Effector memory CD4-positive, alpha-beta T cell (primary cell): ENCODE measurements at places on chromosomes 5 and 9.

GRCh38 chr5:151234476-151235238, 10.8 kb upstream of the CCDC69 start:
- no peak overlapping the region for H3K27ac ChIP-seq
- no peak for DNase-seq
- no peaks in the 10 kb centered on the region for H3K36me3 ChIP-seq
- no peaks in the 10 kb centered on the region for H3K27me3 ChIP-seq
- H3K4me1 ChIP-seq: peaks cover 12% of the 10 kb centered on the region

DNA sequence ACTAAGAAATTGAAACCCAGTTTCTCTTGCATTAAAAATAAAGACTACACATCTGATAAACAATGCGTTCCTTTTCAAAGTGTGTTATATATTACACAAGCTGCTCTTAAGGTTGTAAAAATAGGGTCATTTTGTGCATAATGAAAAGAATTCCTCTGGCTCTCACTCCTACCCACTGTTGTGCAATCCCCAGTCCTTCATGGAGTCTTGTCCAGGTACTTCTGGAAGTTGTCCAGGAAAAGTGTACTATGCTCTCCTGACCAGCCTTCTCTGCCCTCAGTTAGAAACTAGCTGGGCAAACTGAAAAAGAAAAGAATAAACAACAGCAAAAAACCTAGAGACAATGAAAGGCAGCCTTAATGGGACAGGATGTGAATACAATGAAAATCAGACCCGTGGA, 345.5 kb upstream of the PAPPA start:
- H3K4me3 ChIP-seq: no peak overlapping the region
- no peaks in the 10 kb centered on the region for H3K27me3 ChIP-seq
- H3K36me3 ChIP-seq: no peaks in the 10 kb centered on the region

DNA sequence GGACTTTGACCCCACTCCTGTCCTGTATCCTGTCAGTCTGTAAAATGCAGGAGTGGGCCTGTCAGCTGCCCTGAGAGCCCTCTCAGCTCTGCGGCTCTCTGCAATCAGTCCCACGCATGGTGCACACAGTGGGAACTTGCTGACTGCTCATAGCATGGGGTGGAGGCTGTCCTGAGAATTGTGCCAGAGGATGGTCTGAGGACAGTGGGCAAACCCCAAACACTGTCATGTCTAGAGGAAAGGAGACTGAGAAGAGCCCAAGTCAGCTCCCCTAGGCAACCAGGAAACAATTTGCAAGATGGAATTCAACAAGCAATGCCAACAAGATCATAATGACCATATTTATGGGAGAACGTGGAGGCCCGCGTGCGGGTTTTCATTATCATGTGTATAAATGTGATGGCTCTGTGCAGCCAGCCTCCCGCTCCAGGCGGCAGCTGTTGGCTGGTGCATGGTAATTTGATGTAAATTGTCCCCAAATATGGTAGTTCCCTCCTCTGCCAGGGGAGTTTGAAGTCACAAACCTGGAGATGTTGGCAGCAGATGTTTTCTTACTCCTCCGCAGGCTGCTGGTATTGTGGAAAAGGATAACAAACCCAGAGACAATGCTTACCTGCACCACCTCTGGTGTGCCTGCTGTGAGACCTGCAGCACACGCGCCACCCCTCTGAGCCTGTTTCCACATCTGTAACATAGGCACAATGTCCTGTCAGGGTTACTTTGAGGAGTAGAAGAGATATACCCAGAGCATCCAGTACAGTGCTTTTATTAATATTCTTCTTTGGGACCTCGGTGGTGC, 39.8 kb upstream of the ALDH1B1 start:
- no peak overlapping the region for H3K27ac ChIP-seq
- no peaks in the 10 kb centered on the region for H3K36me3 ChIP-seq
- H3K27me3 ChIP-seq: no peaks in the 10 kb centered on the region
- no peak overlapping the region for H3K4me3 ChIP-seq
- no peak for DNase-seq

- no peaks in the 10 kb centered on the region for H3K36me3 ChIP-seq
- no peaks in the 10 kb centered on the region for H3K27me3 ChIP-seq
- no peak for DNase-seq
- no peaks in the 10 kb centered on the region for H3K4me1 ChIP-seq
Observed at GRCh38 chr5:133399247-133399891, 213.0 kb downstream of the FSTL4 start.

GRCh38 chr5:2382776-2383697, 368.4 kb downstream of the IRX2 start:
- H3K4me3 ChIP-seq: no peak overlapping the region
- H3K4me1 ChIP-seq: no peaks in the 10 kb centered on the region
- no peak for DNase-seq
- H3K27me3 ChIP-seq: no peaks in the 10 kb centered on the region

GRCh38 chr5:113875096-113875495, 361.6 kb downstream of the YTHDC2 start:
- DNase-seq: no peak
- no peak overlapping the region for H3K4me3 ChIP-seq

GRCh38 chr9:130666393-130667119, 2.2 kb downstream of the PRDM12 start:
- peaks cover 50% of the 10 kb centered on the region for H3K27me3 ChIP-seq
- H3K27ac ChIP-seq: no peak overlapping the region
- no peak for DNase-seq
- no peaks in the 10 kb centered on the region for H3K36me3 ChIP-seq
- H3K4me1 ChIP-seq: peaks cover 48% of the 10 kb centered on the region
- no peak overlapping the region for H3K4me3 ChIP-seq
